Effector memory CD4-positive, alpha-beta T cell (primary cell): ENCODE measurements at places on chromosomes 16 and 17.

DNA sequence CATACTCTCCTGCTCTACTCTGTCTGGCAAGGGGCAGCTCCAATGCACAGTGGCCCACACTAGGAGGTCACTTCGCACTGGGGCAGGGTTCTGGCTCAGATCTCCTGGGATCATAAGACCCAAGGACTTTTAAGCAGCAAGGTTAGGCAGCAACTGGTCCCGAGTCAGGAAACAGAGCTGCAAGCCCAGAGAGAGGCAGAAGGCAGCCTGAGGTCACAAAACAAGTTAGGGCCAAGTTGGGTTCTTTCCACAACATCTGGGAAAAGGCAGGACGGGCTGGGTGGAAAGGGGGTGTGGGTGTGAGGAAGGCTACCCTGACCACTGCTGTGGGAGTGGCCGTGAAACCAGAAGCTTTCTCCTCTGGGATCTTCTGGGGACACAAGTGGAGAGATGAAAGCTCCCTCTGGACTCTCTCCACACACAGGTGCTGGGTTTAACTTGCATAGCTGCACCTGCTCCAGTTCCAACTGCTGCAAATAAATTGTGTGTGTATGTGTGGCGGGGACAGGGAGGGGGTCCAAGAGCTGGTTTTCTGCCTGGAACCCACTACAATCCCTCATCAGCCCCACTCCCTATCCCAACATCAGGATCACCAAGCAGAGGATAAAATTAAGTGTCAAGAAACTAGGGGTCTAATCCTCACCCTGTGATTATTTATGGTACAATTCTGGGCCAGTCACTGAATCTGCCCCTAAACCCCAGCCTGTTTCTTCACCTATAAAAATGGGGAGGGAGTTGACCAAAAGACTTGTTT is 8.0 kb upstream of the TSPOAP1 start:
- no peak for DNase-seq

DNA sequence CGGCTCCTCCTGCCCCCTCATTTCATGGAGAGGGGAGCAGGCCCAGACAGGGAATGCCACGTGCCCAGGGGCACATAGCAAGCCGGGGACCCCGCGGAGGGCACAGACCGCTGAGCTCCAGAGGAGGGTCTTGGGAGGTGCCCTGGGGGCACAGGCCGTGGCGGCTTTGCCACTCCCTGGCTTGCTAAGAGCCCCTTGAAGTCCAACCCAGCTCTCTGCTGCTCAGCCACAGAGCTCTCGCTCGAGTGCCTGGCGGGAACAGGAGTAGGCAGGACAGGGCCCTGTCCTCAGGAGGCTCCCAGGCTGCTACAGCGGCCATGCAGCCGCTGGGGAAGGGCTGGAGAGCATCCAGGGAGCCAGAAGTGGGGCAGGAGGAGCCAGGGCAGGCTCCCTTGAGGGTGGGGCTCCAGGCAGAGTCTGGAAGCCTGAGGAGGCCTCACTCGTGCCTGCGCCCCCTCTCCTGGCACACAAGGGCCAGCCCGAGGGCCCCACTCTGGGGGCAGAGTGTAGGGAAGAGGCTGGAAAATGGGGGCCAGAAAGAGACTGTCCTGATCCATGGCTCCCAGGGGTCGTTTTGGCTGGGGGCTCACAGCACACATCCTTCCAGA is 4.4 kb upstream of the RAB26 start:
- DNase-seq, result no peak

DNA sequence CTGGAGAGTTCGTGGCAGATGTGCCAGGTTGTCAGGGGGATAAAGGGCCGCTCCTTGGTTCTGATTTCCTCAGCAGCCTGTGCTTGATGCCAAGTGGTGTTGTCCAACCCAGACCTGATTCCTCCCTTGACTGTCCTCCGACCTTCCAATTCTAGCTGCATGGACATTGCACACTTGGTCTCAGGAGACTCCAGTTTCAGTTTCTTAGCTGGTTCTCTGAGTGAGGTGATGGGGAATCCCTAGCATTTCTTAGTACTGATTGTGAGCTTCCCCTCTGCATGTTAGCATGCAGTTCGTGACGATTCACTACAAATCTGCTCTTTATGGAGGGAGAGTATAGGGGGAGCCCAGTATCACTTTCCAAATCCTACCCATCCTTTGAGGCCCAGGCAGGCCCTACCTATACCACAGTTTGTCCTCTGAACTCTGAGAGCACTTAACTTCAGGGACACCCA is 12.4 kb upstream of the CCR7 start:
- DNase-seq, result no peak

DNA sequence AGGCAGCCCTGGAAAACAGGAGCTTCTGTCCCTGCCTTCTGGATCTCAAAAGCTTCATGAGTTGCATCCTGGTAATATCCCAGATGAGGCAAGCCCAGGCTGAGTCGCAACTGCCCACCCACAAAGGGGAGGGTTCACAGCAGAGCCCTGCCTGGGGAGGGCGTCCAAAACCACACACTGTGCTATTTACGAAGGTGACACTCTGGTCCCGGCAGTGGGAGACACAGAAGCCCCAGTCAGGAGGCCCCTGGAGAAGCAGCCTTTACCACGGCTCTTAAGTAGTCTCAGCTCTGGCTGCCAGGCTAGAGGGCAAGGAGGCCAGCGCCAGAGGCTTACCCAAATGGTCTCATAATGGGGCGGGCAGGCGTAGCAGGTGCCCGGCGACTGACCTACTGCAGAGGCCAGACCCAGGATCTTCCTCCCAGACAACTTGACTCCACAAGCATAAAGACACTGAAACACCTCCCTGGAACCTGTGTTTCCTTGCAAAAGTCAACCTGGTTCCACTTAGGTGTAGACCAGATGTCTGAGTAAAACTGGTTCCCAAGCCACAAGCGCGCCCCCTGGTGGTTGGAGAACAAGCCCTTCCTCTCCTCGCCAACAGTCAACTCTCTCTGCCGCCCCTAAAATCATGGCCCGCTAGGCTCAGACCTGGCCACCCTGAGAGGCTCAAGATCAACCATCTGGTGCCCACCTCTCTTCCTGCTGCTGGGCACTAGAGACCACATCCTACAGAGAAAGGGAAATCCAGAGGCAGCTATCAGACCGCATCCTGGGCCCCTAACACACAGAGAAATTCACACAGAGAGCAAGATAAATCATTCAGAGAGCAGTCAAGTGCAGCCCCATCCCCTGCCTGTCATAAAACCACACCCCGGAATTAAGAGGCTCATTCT is 5.2 kb downstream of the AXIN2 start:
- peak; percentile 82 for DNase-seq

- DNase-seq, result no peak
Observed at GRCh38 chr16:49598383-49599170, 225.0 kb downstream of the C16orf78 start.

- peak; percentile 51 for DNase-seq
Observed at GRCh38 chr17:80005360-80006338, 30.0 kb downstream of the TBC1D16 start.

- DNase-seq, result no peak
Observed at GRCh38 chr17:59812139-59812538, 80.6 kb downstream of the TUBD1 start.

- DNase-seq, result no peak
Observed at GRCh38 chr17:50304781-50305404, 30.6 kb downstream of the TMEM92 start.

- DNase-seq, result no peak
Observed at GRCh38 chr16:87243478-87243877, 73.7 kb downstream of the C16orf95 start.

GRCh38 chr16:31355431-31356100 is 590 bp downstream of the ITGAX start:
- DNase-seq, result no peak

DNA sequence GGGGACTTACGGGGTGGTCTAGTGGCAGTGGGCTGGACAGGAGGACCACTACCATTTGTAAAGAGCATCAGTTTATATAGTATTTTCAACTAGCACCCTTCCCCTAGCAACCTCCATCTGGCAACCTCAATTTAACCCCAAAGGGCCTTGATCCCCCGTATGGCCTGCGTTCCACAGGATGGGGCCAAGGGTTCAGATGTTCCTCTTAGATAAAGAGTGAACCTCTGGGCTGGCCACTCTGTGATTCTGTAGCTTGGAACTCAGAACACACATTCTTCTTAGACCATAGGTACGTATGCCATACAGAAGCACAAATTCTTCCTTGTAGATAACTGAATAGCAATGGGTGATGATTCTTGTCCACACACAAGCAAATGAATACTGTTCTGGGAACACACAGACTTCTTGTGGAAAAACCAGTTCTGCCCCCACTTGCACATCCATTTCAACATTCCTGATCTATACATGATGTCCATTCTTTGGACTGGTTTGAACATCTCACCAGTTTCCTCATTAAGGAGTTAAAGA is 1.9 kb upstream of the GGA2 start:
- no peak for DNase-seq

- DNase-seq, result no peak
Observed at GRCh38 chr16:86232496-86232895, 277.8 kb upstream of the FOXF1 start.

- no peak for DNase-seq
Observed at GRCh38 chr17:50482110-50482509, 3.5 kb downstream of the RSAD1 start.

GRCh38 chr17:57541472-57542394 is 203.4 kb downstream of the CCDC182 start:
- DNase-seq, result no peak

DNA sequence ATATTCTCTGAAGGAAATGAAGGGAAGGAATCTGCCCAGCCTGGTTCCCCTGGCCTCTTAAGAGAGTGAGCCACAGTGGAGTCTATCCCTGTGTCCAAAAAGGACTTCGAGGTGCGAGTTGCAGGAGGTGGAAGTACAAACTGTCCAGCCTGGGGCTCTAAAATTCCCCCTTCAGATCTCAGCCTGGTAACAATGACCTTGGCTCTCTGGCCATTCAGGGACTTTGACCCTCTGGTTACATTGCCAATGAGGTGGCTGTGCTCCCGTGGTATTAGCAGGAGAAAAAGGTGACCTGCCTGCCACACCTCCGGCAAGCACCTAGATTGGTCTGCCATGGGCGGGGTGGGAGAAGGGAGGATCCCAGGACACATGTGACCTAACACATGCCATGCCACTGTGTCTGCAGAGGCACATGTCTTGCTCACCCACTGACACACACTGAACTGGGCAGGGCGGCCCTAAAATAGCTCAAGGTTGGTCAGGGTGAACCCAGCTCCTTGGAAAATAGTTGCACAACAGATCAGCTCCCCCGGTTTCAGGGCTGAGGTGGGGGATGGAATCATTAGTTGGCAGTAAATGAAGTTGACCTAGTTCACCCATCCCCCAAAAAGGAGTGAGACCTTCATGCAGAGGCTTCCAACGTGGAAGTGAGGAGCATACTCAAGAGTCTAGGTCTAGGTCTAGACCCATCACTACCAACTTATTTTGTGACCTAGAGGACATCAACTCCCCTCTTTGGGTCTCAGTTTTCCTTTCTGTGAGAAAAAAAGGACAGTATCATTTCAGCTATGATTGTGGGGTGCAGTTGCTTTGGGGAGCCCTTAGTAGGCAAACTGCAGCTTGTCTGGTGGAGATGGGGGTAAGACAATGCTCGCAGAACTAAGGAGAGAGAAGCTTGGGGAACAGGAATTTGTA is 2.2 kb downstream of the NR1D1 start:
- no peak for DNase-seq

- no peak for DNase-seq
Observed at GRCh38 chr17:9071016-9071415, 49.7 kb downstream of the NTN1 start.

DNA sequence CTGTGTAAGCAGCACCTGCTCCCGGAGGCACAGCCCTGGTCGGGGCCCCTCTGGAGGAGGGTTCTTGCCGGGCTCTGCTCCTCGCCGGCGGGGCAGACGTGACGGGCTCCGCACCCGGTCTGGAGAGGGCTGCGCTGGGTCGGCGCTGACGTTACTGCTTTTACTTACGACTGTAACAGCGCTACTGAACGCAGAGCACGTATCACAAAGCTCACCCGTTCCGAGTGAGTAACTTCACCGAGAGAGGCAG is 1.3 kb upstream of the RAB40C start:
- DNase-seq, result peak; percentile 39

- DNase-seq, result no peak
Observed at GRCh38 chr16:22335668-22336246, 38.5 kb downstream of the POLR3E start.

GRCh38 chr16:85126394-85126704 is 14.1 kb upstream of the CIBAR2 start:
- no peak for DNase-seq

GRCh38 chr17:11644265-11645212 is 46.3 kb downstream of the DNAH9 start:
- no peak for DNase-seq

GRCh38 chr16:3578610-3579551 is 1.7 kb upstream of the NLRC3 start:
- DNase-seq, result peak; percentile 39

GRCh38 chr17:70829876-70830275 is 660.5 kb downstream of the KCNJ2 start:
- no peak for DNase-seq

DNA sequence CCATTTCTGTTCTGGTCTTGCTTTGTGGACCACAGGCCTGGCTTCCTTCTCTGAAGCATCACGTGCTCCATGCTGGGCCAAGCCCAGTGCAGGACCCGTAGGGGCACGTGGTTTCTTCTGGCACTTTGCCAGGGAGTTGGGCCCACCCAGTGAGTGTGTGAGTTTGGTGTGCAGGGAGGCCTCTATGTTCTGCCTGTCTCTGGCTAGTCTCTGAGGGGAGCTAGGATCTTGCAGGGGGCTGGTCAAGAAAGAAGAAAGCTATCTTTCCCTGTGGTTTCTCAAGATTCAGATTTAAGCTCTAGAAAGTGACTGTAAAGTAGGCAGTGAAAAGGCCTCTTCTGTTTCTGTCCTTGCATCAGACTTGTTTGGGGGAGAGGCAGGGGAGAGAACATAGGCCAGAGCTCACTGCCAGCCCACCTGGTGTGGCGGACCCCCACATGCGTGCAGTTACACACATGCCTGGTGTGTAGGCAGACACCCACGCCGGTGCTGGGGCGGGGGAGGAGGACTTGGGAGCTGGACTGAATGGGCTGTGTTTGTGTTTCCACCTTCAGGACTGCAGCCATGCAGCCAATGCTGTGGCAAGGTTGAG is 11.8 kb downstream of the LASP1 start:
- DNase-seq, result peak; percentile 27

DNA sequence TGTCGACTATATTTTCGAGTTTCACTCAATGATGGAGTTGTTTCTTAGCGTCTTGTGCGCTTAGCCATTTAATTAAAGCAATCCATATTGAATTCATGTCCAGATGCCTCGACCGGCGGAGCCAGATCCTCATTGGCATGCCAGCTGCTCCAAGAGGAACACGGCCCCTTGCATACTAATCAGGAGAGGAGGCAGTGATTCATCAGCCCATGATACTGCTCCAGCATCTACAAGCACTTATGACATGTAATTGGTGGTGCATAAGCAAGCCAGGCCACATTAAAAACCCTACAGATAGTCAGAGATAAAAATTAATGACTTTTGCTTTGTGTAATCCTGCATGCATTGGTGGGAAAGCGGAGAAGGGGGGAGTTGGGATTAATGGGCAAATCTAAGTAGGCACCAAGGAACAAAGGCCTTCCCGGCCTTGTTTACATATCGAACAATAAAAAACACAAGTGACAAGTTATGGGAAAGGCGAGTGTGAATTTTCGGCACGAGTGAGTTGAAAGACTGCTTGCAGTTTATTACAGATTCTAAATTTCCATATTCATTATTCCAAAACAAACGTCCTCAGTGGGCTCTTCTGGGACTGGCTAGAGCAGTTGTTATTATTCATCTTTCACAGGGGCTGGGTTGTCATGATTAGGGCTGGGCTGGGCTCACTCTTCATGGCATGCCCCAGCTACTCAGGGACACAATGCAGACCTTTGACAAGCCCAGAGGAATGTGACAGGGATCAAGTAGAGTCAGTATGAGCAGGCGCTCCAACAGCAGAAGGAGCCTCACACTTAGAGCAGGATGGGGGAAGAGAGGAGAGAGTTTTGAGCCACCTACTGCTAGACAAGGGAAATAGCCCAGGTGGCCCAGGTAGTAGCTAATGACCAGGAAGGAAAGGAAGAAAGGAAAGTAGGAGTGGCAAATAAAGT is 281.7 kb upstream of the ZFHX3 start:
- DNase-seq, result no peak
